ELF-1 (cell line): ENCODE measurements at places on chromosomes 5 and 9.

- DNase-seq: no peak
Measured at GRCh38 chr9:21854594-21854993, 52.2 kb downstream of the MTAP start.

DNA sequence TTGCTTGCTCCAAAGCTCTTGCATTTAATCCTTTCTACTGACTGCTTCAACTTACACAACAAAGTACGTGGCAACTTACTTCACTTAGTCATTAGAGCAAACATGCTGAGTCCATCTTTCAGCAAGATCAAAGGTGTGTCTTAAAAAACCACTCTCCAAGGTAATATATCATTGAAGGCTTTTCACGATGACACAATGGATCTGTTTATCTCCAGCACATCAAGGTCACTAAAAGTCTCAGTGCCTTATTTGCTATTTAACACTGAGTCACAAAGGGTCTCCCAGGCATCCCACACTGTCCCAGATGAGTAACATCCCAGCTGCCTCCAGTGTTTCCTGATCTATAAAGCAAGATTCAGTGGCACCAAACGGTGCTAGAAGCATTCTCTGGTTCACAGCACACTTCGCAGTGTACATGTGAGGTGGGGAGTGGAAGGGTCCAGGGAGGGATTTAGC lies 3.7 kb upstream of the CLK4 start:
- no peak for DNase-seq

- DNase-seq: no peak
Measured at GRCh38 chr5:149829954-149830353, 99.8 kb downstream of the PPARGC1B start.

DNA sequence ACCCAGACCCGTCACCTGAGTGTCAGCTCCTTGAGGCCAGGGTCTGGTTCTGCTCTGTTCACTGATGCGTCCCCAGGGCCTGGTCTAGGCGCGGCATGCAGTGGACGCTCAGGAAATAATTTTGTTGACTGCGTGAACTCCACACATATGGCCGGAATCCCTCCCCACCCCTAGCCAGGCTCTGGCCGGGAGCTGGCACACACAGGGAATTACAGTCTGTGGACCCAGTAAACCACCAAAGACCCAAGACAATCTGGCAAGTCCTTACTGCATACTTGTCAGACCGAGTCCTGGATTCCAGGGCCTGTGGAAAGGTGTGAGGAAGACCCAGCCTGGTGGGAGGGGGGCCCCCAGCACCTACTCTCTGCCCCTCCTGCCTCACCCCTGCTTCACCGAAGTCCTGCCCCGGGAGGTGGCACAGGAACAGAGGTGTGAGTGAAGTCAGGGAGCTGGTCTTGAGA lies 113.0 kb upstream of the IER5L start:
- DNase-seq: no peak

DNA sequence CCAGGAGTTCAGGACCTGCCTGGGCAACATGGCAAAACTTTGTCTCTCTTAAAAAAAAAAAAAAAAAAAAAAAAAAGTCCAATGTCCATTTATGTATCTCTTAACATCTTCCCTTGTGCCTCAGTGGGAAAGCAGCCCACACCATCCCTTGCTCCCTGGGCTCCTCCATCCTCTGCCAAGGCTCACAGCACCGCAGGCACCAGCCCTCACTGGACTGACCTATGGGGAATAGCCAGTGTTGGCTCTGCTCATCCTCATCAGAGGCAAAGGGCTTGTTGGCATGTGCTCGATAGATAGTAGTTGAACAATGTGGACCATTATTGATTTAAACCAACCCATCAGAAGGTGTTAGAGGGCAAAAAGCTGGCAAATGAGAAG lies 61.8 kb upstream of the LRRTM2 start:
- no peak for DNase-seq

DNA sequence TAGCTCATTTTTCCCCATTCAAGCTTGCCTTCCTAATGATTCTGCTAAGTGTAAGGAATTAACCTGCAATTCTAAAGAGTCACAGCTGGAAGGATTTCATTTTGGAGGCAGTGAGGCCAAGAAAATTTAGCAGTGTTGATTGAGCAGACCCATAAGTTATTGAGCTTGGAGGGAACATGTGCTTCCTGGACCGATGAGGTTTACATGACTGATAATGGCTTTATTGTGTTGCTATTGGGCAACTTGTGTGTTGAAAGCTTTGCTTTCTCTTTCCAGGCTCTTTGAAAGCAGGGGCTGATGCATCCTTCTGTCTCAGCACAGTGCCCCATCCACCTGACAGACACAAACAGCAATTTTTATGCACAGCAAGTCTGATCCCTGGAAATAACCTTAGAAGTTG lies 398.9 kb upstream of the PCSK5 start:
- DNase-seq: no peak

DNA sequence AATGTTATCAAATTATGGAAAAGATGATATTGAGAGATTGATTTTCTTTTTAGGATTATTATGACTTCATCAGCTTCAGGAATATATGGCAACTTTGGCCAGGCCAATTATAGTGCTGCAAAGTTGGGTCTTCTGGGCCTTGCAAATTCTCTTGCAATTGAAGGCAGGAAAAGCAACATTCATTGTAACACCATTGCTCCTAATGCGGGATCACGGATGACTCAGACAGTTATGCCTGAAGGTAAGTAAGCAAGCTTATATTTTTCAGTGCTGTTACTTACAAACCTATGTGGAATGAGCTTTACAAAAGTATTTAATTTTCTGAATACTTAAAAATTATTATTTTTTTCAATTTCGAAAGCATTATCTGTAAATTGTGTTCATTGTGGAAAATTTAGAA lies 26.5 kb downstream of the HSD17B4 start:
- DNase-seq: no peak

DNA sequence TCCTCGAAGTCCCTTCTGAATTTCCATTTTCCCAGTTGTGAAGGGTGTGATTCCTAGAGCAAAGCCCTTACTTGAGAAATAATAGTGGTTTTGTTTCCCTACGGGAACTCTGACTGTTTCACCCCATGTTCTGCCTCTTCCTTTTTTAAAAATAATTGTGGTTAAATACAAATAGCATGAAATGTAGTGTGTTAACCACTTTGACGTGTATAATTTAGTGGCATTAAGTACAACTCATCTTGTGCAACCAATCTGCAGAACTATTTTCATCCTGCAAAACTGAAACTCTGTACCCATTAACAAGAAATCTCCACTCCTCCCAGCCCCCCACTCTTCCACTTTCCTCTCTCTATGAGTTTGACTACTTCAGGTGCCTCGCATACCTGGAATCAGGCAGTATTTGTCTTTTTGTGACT lies 35.6 kb upstream of the HAND1 start:
- no peak for DNase-seq

DNA sequence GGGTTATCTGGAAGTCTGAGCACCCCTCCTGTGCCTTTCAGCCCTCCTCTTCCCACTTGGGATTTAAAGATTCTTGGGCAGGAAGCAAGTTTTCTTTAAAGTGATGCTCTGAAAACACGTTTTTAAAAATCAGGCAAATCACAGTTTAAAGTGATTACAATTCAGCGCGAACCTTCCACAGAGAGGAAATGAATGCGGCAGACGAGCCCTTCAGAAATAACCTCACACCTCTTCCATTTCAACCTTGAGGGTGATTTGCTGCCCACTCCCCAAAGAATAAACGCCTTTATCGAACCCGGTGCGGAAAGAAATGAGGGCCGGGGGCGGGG lies 2.3 kb upstream of the EFNA5 start:
- DNase-seq: no peak

- peak; percentile 76 for DNase-seq
Measured at GRCh38 chr5:73792687-73793320, 166.8 kb downstream of the ARHGEF28 start.

GRCh38 chr9:34089311-34089710 lies 37.2 kb downstream of the DCAF12 start:
- no peak for DNase-seq

DNA sequence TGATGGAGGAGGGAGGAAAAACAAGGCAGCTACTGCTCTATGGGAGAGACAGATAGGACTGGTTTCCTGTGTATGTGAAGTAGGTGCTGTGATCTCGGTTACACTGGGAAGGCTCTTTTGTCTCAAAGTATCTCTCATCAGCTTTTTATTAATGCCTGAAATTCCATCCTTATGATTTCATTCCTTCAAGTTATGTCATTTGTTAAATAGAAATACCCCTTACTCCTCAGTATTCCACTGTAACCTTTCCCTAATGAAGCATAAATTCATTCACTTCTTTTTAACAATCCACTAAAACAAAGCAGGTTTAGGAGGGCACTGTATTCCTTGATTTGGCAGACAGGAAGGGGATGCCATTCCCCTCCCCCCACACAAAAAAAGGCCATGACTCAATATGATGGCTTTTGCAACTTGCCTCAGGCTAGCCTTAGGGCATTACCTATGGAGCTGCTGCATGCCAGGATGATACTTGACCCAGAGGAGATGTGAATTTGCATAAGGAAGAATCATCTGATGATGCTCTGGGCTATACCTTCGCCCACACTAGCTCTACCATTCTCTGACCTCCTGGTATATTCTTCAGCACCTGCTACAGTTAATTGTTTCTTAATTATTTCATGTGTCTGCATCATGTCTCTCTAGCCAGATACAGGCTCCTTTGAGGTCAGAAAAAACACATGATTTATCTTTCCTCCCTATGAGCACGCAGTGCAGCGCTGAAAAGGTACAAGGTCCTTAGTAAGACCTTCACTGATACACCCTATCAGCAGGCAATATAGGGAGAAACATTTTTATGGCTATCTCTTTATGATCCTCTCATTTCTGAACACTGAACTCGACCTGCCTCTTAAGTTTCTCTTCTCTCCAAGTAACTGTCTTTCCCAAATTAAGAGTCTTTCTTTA lies 26.3 kb downstream of the NR3C1 start:
- DNase-seq: peak; percentile 52

DNA sequence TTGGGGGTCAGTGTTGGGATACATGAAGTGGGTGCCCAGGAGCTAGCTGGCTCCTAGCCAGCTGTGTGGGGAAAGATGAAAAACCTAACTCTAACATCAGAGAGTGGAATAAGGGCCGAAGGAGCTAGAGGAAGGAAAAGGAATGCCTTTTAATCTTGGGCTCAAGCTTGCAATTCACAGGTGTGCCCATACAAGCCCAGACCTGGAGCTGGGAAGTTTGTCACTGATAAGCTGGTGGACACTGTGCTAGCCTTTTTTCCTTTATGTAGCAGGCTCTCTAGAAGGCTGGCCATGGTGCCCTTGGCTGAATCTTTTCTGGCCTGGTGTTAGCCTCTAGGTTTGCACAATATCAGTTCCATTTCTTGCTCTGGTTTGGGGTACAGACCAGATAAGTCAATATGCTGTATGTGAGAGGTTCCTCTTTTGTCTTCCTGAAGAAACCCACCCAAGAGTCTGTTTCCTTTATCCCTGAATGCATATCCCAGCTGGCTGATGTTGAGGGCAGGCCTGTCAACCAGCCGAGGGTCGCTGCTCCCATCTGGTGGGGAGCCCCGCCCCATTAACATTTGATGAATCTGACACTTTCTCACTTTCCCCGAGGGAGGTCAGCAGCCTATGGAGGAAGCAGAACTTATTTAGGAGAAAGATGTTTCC lies 92.4 kb upstream of the CXCL14 start:
- DNase-seq: no peak

- no peak for DNase-seq
Measured at GRCh38 chr5:108271127-108271526, 110.8 kb downstream of the FBXL17 start.

- no peak for DNase-seq
Measured at GRCh38 chr5:39700523-39700922, 275.7 kb upstream of the DAB2 start.

GRCh38 chr9:73243078-73243477 lies 91.4 kb downstream of the ANXA1 start:
- no peak for DNase-seq

DNA sequence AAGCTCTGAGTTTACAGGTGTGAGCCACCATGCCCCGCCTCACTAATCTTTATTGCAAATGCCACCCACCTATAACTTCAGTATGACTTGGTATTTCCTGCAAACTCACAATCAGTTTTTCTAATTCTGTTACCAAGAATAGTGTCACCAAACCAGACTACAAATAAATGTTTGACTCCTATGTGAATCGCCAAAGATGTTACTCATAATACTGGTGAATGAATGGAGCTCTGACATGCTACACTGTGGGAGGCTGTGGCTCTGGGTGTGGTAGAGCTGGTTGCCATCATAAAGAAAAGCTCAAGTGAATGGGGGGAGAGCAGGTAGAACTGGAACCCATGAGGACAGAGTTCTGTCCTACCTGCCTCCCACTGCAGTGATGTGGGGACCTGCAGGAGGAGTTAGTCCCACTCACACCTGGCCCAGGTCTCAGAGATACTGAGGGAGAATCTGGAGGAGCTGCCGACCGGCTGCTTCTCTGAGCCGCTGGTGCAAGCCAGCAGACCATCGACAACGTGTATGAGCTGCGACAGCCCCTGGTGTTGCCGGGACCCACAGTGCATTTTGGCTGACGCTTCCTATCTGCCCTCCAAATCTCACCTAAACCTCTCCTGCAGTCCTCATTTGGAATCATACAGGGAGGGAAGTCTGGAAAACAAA lies 95.7 kb downstream of the ENTREP1 start:
- DNase-seq: no peak

- DNase-seq: no peak
Measured at GRCh38 chr9:37293664-37294524, 128.6 kb upstream of the GRHPR start.

GRCh38 chr9:111838439-111838838 lies 43.7 kb upstream of the SHOC1 start:
- DNase-seq: no peak

- DNase-seq: peak; percentile 78
Measured at GRCh38 chr9:111036429-111036789, 1.9 kb downstream of the LPAR1 start.

- DNase-seq: peak; percentile 21
Measured at GRCh38 chr5:78985725-78986223, 664 bp upstream of the ARSB start.

GRCh38 chr9:134619983-134620661 lies 21.5 kb upstream of the COL5A1 start:
- no peak for DNase-seq

DNA sequence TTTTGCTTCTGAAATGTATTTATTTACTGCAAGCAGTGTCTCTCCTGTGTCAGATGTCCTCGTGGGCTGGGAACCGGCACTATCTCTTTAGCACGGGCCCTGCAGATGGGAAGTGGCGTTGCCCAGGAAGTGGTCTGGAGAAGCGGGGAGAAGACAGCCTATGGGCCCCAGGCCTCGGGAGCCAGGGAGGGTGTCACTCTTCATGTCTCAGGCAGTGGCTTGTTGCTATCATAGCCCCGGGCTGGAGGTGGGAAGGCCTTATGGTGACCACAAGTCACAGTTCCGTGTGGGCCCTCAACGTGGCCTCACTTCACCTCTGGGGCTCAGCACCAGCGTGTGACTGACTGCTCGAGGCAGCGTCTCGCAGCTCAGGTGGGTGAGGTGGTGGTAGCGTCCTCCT lies 41.4 kb downstream of the SYK start:
- DNase-seq: peak; percentile 12
